ENCODE measurements at places on chromosomes 1 and 21.

DNA sequence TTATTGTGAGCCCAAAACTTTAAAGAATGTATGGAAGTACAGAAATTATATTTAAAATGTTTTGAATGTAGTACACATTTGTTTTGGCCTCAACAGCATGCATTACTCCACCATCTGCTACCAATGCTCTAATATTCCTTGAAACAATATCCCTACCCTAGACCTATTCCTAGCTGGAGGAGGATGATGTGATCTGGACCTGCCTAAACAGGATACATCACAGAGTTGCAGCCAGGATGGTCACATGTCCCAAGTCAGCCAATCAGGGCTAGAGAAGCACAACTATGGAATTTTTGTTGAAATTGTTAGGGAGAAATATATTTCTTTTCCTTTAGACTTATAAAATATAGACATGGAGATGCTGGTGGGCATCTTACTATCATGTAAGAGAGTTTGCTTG, 623.3 kb upstream of the NR5A2 start:
- DNase-seq: no peak

GRCh38 chr21:43286196-43286595, 117.4 kb downstream of the CRYAA start:
- no peak for DNase-seq

DNA sequence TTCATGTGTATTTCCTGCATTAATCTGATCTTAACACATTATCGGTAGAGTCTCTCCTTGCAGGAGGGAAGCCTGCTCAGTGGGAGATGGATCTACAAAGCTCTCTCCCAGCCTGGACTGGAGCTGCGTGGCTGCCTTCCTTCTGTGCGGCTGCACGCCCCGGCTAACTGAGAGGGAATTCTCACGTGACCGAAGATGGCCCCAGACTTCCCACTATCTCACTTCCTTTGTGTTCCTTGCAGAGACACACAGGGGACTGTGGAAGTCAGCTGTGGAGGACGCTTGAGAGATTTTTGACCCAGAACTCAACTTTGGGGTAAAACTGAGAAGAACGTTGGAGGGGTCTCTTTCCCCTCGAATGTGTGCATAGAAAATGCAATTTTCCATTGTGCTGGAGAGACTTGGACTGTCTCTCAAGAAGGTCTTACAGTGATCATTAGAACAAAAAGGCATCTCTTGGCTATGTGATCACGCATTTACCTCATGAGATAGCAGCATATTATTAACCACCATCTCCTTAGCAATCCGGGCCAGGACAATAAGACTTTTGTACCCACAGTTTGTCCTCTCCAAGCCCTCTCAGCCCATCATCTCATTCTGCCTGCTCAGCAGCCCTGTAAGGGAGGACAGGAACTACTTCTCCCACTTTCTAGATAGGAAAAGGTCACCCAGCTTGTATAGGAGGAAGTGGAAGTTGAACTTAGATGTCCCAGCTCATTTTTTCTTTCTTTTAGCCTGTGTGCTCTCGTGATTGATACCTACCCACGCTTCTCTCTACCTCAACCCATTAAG, 49.3 kb upstream of the TARBP1 start:
- DNase-seq: no peak

GRCh38 chr1:234611847-234612351, 1.9 kb upstream of the IRF2BP2 start:
- DNase-seq: no peak

- DNase-seq: no peak
Measured at GRCh38 chr1:36096500-36097432, 8.1 kb downstream of the ADPRS start.

DNA sequence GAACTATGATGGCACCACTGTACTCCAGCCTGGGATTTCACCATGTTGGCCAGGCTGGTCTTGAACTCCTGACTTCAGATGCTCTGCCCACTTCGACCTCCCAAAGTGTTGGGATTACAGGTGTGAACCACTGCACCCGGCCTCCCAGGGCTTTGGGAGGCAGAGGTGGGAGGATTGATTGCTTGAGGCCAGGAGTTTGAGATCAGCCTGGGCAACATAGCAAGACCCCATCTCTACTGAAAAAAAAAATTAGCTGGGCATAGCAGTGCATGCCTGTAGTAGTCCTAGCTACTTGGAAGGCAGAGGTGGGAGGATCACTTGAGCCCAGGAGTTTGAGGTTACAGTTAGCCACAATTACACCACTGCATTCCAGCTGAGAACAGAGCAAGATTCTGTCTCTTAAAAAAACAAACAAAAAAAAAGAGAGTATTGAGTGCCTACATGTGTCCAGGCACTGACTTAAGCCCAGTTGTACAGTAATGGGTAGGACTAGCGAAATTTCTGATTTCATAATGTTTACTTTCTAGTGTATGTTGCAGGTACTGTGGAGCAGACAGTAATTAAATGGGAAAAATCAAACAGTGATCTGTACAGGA, 4.2 kb downstream of the MANEAL start:
- no peak for DNase-seq

DNA sequence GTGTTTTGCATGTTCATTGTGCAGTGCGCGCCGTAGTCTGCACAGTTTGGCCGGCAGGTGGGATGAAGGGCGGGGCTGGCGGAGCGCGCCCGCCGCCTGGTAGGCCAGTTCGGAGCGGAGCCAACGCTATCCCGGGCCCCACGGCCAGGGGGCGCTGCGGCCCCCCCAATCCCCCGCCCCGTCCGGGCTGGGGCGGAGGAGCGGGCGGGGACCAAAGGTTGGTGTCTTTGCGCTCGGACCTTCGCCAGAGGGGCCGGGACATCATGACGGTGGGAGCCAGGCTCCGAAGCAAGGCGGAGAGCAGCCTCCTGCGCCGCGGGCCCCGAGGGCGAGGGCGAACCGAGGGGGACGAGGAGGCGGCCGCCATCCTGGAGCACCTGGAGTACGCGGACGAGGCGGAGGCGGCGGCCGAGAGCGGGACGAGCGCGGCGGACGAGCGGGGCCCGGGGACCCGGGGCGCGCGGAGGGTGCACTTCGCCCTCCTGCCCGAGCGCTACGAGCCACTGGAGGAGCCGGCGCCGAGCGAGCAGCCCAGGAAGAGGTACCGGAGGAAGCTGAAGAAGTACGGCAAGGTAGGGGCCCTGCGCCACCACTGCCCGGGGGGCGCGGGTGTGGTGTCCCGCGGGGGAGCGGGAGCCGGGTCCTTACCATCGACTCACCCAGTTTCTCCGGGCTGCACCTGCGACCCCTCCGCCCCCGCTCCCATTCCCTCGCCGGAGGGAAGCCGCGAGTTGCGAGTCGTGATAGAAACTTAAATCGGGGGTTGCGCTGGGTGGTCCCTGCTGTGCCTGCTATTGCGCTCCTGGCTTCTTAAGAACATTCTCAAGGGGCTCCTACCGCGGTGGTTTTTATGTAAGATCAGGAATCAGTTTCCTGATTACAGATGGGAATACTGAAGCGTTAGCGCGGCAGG, at the start of gene C1orf115:
C1orf115 (plus strand) TSS at position 224 of the 913 bp plus-strand sequence; CDS start at position 264, 40 bp downstream.
- DNase-seq: no peak

- DNase-seq: no peak
Measured at GRCh38 chr1:31617218-31617915, at the start of gene HCRTR1. TSS of gene HCRTR1 (plus strand) at chr1:31617689. CDS start at chr1:31619193, 1,504 bp downstream.

- no peak for DNase-seq
Measured at GRCh38 chr21:31686272-31686915, 26.9 kb downstream of the SOD1 start.

- DNase-seq: no peak
Measured at GRCh38 chr21:42799516-42799915, 79.8 kb downstream of the WDR4 start.

GRCh38 chr1:23496490-23497181, 12.7 kb upstream of the ASAP3 start:
- no peak for DNase-seq

DNA sequence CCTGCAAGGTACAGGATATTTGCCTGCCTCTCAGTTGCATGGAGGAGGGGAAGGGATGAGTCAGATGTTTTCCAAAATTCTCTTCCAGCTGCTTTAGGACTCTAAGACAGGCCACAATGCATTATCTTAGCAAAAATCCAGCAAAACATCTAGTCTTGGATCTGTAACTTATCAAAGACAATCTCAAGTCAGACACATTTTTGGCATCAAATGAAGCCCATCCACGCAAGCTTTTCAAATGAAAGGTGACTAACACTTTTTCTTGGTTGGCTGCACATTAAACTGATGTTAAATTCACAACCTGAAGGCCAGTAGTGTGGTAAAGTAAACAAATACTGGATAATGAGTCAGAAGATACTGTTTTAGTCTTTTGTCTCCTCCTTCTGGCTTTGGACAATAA, 21.3 kb downstream of the FAM78B start:
- DNase-seq: no peak

GRCh38 chr1:200982071-200982945, 41.2 kb downstream of the KIF21B start:
- no peak for DNase-seq

GRCh38 chr1:200184196-200184595, 156.7 kb downstream of the NR5A2 start:
- peak; percentile 41 for DNase-seq

- no peak for DNase-seq
Measured at GRCh38 chr21:37475186-37475868, 108.8 kb downstream of the DYRK1A start.

DNA sequence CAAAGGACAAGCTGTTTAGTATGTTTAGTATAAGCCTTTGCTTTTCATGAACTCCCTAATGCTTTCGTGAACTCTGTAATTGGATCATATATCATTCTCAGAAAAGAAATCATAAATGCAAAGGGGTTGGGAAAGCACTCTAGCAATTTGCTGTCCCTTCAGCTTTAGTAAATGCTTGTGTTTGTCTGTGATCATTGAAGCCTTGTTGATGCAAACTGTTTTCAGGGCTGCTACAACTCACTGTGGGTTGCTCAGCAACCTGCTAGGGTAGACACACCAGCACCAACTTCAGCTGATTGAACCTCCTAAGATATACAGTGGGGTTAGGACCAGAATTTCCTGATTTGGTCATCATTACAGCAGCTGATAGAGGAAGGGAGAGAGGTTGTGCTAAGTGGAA, 95.0 kb downstream of the SGIP1 start:
- DNase-seq: no peak

- no peak for DNase-seq
Measured at GRCh38 chr1:58060559-58061170, 485.9 kb downstream of the OMA1 start.

GRCh38 chr1:153568367-153569099, 2.9 kb upstream of the S100A2 start:
- DNase-seq: peak; percentile 37

DNA sequence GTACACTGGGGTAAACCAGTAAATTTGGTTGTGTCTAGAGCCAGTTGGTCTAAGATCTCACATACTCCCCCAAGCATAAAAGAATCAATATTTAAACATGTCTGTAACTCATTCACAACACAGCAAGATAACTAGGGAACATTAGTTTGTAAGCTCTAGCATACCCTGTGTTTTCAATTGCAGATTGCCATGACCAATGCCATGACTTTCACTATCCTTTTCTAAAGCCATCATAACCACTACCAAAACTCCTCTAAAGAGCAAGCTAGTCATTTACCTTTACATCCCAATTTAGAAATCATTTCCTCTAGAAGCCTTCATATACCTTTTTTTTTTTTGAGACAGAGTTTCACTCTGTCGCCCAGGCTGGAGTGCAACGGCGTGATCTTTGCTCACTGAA, 56.5 kb upstream of the PLA2G4A start:
- DNase-seq: no peak

- no peak for DNase-seq
Measured at GRCh38 chr1:244368279-244368678, 83.4 kb downstream of the ADSS2 start.

DNA sequence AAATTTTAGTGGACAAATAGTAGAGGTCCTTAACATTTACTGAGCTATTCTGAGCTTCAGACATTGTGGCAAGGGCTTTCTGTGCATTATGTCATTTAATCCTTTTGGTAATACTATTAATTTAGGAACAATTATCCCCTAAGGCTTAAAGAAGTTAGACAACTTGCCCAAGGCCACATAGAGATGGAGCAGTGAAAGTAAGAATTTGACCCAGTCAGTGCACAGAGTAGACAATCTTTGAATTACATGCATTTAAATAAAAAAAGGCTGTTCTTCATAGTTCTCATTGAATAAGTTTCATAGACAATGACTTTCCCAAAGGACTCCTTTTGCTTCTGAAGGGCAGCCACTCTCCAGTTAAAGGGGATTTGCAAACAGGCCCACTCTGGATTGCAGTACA, 142.7 kb downstream of the RUNX1 start:
- DNase-seq: no peak

DNA sequence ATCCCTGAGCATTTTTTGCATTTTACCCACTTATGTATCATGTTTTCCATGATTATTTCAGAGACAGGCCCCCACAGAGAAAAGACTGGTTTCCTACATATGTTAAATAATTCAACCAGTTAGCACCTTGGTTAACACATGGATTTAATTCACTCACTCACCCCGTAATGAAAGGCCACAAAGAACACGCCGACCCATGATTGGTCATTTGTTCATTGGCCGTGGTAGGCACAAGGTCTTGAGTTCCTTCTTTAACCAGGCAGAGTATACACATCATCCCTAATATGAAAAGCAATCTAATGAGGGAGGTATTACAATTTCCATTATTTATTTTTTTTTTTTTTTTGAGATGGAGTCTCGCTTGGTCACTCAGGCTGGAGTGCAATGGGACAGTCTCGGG, 50.6 kb downstream of the RPS6KA1 start:
- no peak for DNase-seq

GRCh38 chr1:207030522-207031009, 2.0 kb downstream of the C1orf116 start:
- no peak for DNase-seq

DNA sequence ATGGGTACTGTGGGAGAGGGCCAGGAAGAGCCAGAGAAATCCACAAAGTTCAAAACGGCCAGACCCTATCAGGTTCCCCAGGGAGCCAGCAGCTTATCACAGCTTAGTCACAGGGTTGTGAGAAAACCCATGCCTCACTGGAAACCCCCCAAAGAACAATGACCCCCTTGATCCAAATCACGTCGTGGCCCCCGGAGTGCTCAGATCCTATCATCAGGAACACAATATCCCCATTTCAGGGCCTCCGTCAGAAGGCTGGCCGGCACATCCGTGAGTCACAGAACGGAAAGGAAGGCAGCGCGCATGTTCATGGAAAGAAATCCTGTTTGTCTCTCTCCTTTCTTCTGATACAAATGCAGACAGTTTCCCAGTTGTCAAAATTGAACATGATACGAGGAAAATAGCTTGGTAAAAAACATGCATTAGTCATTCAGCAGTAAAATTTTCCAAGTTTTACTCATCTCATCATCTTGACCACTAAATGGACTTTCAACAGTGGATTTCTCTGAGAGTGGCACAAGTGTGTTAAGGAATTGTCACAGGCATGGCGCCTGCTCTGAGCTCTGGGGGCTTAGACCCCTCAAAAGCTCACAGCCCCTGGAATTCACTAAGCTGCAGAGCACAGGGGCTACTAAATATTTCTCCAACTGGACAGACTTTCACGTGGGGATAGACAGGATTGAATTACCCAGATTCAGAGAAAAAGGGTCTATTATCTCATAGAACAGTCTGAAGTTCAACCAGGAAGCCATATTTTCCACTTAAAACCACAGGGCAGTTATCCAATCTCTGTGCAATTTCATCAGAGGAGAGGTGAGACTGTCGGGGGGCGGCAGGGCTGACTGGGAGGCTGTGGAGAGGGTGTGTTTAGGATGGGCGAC, 124.8 kb downstream of the RIPK4 start:
- DNase-seq: no peak

Data from esophagus squamous epithelium (tissue), 5 donors.